Peyer's patch (tissue), 4 donors: ENCODE measurements at places on chromosomes 1 and 21. TPM values are rescaled to one million over a fixed set of nuclear protein-coding genes. Genes with fewer than 3 reads are reported as not detected.

ETNK2 gene
- 9.7 TPM for total RNA-seq

CD84 gene
- total RNA-seq, result 24.8 TPM

ALG14 gene
- 1.9 TPM for total RNA-seq

LCE2C gene
- total RNA-seq, result not detected

DIO1 gene
- not detected for total RNA-seq

C1orf226 gene
- total RNA-seq, result 25.2 TPM

FCRL1 gene
- total RNA-seq, result 97.4 TPM

DNTTIP2 gene
- total RNA-seq, result 27.2 TPM

SPRR2B gene
- not detected for total RNA-seq

CNIH4 gene
- total RNA-seq, result 41.7 TPM

FAM167B gene
- total RNA-seq, result 4.1 TPM

ARHGEF2 gene
- 239 TPM for total RNA-seq

APCS gene
- total RNA-seq, result not detected

S100A5 gene
- not detected for total RNA-seq

XCL2 gene
- total RNA-seq, result 4.6 TPM

EXTL1 gene
- not detected for total RNA-seq

FNDC5 gene
- not detected for total RNA-seq

RPS27 gene
- total RNA-seq, result 790 TPM

SLC22A15 gene
- 0.53 TPM for total RNA-seq

GNG4 gene
- 2.5 TPM for total RNA-seq

FCRL6 gene
- not detected for total RNA-seq

KRTAP19-1 gene
- total RNA-seq, result not detected

SPRR3 gene
- total RNA-seq, result not detected

SLC9C2 gene
- total RNA-seq, result not detected

LIN28A gene
- total RNA-seq, result not detected

KRTAP19-3 gene
- not detected for total RNA-seq

GRIK3 gene
- total RNA-seq, result 0.67 TPM

HSF2BP gene
- 0.67 TPM for total RNA-seq

ZNF683 gene
- not detected for total RNA-seq

BSND gene
- total RNA-seq, result not detected

ANKRD35 gene
- total RNA-seq, result 7.4 TPM

RNF186 gene
- 12.7 TPM for total RNA-seq

SLAMF9 gene
- total RNA-seq, result not detected

LRRC38 gene
- not detected for total RNA-seq

CGN gene
- total RNA-seq, result 166 TPM

PADI1 gene
- not detected for total RNA-seq

L1TD1 gene
- not detected for total RNA-seq

CD5L gene
- total RNA-seq, result not detected

S100A7 gene
- not detected for total RNA-seq

MKNK1 gene
- 134 TPM for total RNA-seq

CRNN gene
- not detected for total RNA-seq

CFAP410 gene
- total RNA-seq, result 20.5 TPM

HUNK gene
- 1.6 TPM for total RNA-seq

PDPN gene
- 13.3 TPM for total RNA-seq

FAM72C gene
- total RNA-seq, result 0.47 TPM

PFDN2 gene
- 16.1 TPM for total RNA-seq

FCRL2 gene
- 0.47 TPM for total RNA-seq
